ENCODE measurements at places on chromosomes 3 and 15.

DNA sequence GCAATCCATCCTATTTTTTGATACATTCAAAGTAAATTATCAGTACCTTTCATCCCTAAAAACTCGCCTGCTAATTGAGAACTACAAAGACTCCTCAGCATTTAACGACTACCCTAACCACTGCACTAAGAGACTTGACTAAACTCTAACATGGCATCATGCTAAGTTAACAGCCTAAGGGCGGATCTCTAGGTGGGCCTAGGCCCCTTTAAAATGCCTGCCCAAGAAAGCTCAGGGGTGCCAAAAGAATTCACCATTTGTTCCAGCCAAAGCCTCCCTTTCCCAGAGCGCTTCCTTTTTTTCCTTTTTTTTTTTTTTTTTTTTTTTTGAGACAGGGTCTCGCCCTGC, 568 bp upstream of the NEK4 start:
- no peak for DNase-seq

DNA sequence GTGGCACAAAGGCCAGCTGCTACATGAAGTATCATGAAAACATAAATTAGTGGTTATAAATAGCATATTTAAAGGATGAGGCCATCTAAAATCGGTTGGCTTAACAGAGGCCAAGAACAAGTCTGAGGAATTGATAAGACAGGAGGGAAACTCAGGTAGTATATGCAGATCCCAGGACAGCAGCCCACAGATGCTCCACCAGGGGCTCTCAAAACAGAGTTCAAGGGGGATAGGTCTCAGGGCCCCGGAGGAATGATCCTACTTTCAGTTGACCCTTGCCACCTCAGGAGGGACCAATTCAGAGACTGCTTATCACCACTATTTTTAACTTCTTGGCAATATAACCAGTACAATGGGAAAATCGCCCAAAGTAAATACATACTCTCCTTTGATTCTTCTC, 56.8 kb downstream of the RORA start:
- no peak for DNase-seq

- DNase-seq: no peak
Measured at GRCh38 chr15:69035205-69035917, 20.9 kb downstream of the NOX5 start.

DNA sequence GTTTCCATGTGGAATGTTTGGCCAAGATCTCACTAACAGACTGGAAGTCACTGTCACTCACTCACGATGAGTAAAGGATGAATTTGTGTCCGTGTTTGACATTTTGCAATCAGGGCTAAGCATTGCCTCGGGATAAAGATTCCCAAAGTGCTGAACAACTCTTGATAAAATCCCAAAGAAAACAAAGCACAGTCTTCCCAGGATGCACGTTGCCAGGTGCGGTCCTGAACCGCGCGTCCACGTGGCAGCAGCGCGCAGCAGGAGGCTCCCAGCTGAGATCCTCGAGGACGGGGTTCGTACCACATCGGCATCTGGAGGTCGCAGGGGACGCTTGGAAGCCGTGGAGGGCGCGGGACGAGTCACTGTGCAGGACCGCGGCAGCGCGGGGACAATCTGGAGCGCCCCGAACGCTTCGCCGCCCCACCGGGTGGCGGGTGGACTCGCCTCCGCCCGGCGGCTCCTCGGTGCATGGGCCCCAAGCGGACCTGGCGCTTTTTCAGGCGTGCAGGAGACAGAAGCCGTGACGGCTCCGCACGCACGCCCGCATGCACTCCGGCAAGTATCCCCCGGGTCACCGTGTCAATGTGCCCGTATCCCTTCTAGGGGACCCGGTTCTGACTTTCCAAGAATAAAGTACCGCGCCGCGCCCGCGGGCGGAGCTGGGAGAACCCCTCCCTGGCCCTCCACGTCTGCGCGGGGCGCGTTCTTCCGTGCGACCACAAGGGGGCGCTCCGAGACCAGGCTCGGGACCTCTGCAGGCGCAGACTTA, 17.7 kb downstream of the CPN2 start:
- peak; percentile 82 for DNase-seq

GRCh38 chr15:46231786-46232185, 597.0 kb downstream of the SQOR start:
- no peak for DNase-seq

GRCh38 chr3:50255251-50255615, 13.7 kb upstream of the SEMA3B start:
- DNase-seq: no peak

DNA sequence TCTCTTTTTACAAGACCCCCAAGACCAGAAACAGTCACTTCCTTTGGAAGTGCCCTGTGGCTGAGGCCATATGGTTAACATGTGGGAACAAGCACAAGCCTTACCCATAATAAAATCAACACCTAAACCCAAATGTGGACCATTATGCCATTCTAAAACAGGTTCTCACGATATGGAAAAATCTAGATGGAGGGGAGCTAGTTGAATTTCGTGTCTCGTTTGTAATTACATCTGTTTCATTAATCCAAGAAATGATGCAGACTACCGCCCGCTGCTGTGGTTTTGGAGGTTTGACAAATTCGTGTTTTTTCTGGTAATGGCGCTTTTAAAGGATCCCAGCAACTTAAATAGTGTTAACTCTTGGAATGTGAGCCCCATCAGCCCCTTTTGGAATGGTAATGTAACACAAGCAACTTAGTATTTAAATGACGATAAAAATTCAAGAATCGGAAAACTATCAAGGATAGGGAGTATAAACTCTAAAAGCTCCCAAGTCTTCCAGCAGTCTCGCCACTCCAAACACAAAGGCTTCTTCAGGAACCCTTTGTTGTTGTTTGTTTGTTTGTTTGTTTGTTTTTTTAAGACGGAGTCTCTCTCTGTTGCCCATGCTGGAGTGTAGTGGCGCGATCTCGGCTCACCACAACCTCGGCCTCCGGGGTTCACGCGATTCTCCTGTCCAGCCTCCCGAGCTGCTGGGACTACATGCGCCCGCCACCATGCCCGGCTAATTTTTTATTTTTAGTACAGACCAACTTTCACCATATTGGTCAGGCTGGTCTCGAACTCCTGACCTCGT, 1.1 kb downstream of the CNBP start:
- peak; percentile 41 for DNase-seq

DNA sequence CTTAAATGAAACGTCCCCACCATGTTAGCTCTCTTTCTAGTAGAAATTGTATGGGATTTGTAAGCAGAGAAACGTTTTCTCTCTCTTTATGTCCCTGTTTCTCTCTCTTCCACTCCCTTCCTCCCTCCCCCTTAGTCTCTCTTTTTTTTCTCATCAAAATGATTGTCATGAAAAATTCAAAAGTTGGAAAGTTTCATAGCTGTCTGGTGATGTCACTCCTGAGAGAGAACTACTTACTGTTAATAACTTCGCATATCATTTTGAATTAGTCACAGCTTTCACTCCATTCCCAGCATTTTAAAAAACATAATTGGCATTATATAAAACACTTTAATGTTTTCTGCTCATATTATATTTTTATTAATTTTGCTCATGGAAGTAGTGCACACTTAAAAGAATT, 331.1 kb downstream of the C3orf38 start:
- no peak for DNase-seq

- no peak for DNase-seq
Measured at GRCh38 chr3:149662240-149662887, 4.5 kb upstream of the WWTR1 start.

- DNase-seq: no peak
Measured at GRCh38 chr3:48592519-48593087, 2.5 kb downstream of the COL7A1 start.

- no peak for DNase-seq
Measured at GRCh38 chr15:42133356-42133755, 23.1 kb downstream of the PLA2G4F start.

GRCh38 chr3:134535186-134535970, 49.5 kb downstream of the CEP63 start:
- no peak for DNase-seq

GRCh38 chr15:50911621-50912020, 3.1 kb downstream of the AP4E1 start:
- no peak for DNase-seq

DNA sequence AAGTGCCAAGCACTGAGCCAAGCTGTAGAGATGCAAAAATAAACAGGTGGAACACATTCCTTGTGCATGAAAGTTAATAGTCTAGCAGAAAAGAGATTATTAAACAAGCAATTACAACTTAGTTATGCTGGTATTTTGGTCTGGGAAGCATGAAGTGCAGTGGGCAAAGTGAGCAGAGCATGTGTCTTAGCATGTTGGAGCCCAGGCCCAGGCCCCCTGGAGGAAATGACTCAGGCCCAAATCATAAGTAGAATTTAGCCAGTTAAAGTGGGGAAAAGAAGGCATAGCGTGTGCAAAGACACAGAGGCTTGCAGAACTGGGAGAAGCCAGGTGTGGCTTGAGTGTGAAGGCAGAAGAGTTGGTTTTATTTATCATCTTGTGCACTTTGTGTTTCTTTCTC, 163.8 kb upstream of the ATP11B start:
- no peak for DNase-seq

- no peak for DNase-seq
Measured at GRCh38 chr3:15756505-15756904, 41.3 kb downstream of the ANKRD28 start.

- no peak for DNase-seq
Measured at GRCh38 chr3:138560501-138560900, 33.6 kb downstream of the CEP70 start.

DNA sequence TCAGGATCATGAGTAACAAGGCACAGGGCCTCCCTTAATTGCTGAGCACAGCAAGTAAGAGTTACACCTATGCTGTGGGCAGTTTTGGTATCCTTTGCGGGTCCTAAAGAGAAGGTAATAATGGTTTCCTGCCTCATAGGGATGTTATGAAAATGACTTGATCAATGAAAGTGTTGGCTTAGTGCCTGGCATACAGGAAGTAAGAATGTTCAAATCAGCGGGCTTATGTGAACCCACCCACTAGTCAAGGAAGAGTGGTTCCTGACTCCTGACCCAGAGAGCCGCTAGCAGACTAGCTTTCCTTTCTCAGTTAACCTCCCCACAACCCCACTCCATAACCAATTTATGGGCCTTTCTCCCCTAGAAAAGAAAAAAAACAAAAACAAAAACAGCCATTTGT, 5.2 kb upstream of the ADAMTS9 start:
- no peak for DNase-seq

DNA sequence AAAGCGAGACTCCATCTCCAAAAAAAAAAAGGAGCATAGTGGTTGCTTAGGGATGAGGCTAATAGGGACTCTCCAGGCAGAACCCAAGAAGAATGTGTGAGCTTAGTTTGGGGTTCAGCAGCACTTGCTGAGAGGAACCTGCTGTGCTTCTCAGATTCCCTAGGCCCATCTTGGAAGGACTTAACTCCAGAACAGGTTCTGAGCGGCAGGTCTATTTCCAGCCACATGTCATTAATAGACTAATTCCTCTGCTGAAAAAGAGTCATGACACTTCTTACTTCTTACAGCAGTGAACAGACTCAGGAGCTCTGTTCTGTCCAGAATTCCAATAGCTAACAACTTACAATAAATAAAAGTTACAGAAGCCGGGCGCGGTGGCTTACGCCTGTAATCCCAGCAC, 22.5 kb downstream of the RHOA start:
- DNase-seq: no peak

- DNase-seq: no peak
Measured at GRCh38 chr3:72462595-72463011, 385.6 kb downstream of the SHQ1 start.

DNA sequence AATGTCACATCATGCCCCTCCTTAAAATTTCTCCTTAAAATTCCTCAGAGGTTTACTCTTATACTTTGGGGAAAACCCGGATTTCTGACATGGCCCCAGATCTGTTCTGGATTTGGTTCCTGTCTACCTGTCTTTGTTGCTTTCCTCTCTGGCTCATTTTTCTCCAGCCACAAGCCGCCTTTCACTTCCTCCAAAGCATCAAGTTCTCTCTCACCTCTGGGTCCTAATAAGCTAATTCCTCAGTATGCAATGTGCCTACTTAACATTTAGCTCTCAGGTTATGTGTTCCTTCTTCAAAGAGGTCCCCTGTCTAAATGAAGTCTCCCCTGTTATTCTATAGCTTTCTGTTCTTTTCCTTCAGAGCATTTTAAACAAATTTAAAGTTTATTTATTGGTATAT, 16.1 kb downstream of the HMG20A start:
- DNase-seq: no peak

DNA sequence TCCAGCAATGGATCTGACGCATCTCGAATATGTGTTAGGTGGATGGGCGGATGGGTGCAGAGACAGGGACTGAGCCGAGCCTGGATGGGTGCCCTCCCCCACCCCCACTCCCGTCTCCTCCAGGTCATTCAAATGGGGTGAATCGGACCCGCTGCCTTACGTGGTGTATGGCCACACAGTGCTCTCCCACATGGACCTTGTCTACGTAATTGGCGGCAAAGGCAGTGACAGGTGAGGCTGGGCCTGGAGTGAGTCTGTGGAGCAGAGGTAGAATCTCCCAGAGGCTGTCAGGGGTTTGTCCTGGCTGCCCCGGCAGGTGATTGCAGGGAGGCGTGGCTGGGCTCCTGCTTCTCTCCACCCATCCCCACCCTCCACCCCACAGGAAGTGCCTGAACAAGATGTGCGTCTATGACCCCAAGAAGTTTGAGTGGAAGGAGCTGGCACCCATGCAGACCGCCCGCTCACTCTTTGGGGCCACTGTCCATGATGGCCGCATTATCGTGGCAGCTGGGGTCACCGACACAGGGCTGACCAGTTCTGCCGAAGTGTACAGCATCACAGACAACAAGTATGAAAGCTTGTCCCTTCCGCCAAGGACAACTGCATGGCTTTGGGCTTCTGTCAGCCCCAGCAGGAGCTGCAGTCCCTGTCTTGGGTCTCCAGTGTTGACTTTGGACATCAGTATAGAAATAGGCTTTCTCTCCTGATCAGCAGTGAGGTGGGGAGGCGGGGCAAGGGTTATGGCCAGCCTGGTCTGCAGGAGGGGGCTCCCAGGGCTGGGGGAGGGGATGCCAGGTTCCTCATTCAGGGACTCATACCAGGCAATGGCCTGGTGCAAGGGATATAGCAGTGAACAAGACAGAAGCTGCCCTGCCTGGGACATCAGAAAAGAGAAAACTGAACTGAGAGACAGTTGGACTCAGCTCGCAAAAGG, 3.4 kb downstream of the KLHL40 start:
- no peak for DNase-seq

Measured in mesothelial cell of epicardium (in vitro differentiated cells).